ENCODE measurements at places on chromosomes 11 and 22. TPM values are rescaled to one million over a fixed set of nuclear protein-coding genes. Genes with fewer than 3 reads are reported as not detected.

DNA sequence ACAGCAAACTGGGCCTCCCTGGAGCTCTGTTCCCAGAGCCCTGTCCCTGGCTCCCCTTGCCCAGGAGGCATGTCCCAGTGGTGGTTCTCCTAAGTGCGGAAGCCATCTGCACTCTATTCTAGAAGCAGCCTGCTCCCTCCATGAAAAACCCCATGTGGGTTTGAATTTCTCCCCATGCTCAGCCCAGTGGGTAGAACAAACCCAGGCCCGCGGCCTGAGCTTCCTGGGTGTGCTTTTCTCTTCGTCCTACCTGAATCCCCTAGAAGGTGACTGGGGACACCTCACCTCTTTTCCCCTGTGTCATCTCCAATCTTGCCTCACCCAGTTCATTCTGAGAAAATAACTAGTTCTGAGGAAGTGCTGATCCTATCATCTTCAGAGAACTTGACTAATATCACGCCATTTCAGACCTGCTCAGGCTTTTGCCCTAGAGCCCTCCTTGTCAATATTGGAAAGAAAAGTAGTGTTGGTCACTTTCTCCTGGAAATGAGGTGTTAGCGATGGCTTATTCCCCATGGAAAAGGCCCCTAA, 15.9 kb downstream of the IL10RA start:
- DNase-seq = no peak

DNA sequence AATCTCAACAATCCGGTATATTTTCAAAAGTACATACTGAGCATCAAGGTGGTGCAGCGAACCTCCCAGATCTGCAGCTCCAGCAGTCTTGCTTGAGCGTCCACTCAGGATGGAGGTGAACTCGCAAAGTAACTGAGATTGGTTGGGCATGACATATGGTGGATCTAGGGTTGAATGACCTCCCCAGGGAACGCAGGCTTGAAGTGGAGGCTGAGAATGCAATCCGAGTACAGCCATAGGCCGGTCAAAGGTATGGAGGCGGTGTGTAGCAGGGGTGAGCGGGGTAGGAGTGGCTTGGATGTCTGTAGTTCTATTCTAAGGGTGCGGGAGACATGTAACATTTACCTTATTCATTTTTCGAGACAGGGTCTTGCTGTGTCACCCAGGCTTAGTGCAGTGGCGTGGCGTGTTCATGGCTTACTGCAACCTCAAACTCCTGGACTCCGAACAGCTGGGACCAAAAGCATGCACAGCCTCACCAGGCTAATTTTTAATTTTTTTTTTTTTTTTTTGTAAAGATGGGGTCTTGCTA, 631 bp upstream of the C22orf39 start:
- DNase-seq = peak; percentile 65

GRCh38 chr11:106238704-106239360, 161.4 kb downstream of the AASDHPPT start:
- DNase-seq = peak; percentile 23

GRCh38 chr11:74307434-74307833, 4.0 kb downstream of the P4HA3 start:
- DNase-seq = peak; percentile 87

GRCh38 chr22:37316405-37316804, 34.1 kb downstream of the CYTH4 start:
- DNase-seq = no peak

- DNase-seq = peak; percentile 76
These were observed at the start of gene TIMP3 for GRCh38 chr22:32801537-32802236. Gene TIMP3, plus strand, starts transcription at chr22:32801705. Its CDS starts 297 bp downstream, at chr22:32802002.

The KRTAP5-10 gene
- not detected for total RNA-seq

DNA sequence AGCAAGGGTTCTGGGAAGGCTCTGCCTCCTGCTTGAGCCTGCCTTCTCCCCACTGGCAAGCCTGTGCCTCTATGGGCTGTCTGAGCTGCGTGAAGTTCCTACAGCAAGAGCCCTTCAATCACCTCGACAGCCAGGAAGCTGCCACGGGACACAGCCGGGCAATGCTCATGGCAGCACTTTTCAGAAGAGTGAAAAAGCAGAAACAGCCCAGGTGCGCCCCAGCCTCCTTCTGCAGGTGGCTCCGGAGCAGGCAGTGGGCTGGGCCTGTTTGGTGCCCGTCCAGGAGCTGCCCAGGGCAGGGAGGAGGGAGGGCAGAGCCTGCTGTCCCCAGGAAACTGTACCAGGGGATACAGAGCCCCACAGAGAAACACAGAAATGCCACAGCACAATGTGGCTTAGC, 24.6 kb upstream of the COMT start:
- DNase-seq = no peak

All from fibroblast of the aortic adventitia (primary cell).